ENCODE measurements at places on chromosomes 2 and 18. TPM values are rescaled to one million over a fixed set of nuclear protein-coding genes. Genes with fewer than 3 reads are reported as not detected.

The CFAP221 gene
- 0.51 TPM for total RNA-seq

The DPYSL5 gene
- total RNA-seq: 0.24 TPM

The STAM2 gene
- 38.8 TPM for total RNA-seq

The CIB4 gene
- not detected for total RNA-seq

GRCh38 chr18:59697236-59697932 lies at the start of gene CCBE1:
Gene CCBE1, minus strand, starts transcription at chr18:59697423.
- DNase-seq: peak; percentile 74

DNA sequence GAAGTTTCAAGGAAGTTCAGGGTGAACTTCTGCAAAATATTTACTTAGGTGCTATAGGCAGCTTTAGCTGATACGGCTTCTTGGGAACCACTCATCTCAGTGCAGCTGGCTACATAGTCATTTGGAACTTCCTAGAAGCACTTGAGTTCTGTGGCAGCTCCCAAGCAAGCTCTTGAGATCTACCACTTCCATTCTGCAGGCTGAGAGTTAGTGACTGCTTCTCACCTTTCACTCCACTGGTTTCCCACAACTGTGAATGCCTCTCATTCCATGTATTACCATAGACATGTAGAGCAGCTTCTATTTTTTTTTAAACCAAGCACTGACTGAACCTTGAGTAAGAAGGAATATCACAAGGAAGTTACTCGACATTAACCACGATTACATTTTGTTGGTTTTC lies 994.1 kb upstream of the ACVR2A start:
- no peak for DNase-seq

GRCh38 chr2:190682168-190682567 lies 33.3 kb downstream of the NAB1 start:
- no peak for DNase-seq

DNA sequence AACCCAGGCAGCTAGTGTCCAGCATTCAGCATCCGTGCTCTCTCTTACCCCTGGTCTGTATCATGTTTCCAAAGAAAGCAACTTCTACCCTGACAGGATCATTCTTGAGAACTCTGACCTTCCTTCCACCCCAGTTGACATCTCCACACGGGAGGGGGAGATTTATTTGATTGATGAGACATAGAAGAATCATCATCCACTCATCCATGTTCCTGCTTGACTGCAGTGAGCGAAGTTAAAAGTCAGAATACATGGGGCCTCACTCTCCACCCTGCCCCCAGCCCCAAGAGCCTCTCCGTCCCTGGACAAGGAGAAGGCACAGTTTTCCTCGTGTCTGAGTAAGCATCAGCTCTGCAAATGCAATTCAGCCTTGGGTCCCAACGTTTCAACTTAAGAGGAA lies 356.0 kb upstream of the TNP1 start:
- DNase-seq: no peak

GRCh38 chr2:110848519-110849030 lies 116.2 kb downstream of the ACOXL start:
- DNase-seq: no peak
